ENCODE measurements at places on chromosomes 16 and 17.

- peak; percentile 87 for DNase-seq
Measured at GRCh38 chr16:89256651-89257254, 39.2 kb downstream of the ZNF778 start.

DNA sequence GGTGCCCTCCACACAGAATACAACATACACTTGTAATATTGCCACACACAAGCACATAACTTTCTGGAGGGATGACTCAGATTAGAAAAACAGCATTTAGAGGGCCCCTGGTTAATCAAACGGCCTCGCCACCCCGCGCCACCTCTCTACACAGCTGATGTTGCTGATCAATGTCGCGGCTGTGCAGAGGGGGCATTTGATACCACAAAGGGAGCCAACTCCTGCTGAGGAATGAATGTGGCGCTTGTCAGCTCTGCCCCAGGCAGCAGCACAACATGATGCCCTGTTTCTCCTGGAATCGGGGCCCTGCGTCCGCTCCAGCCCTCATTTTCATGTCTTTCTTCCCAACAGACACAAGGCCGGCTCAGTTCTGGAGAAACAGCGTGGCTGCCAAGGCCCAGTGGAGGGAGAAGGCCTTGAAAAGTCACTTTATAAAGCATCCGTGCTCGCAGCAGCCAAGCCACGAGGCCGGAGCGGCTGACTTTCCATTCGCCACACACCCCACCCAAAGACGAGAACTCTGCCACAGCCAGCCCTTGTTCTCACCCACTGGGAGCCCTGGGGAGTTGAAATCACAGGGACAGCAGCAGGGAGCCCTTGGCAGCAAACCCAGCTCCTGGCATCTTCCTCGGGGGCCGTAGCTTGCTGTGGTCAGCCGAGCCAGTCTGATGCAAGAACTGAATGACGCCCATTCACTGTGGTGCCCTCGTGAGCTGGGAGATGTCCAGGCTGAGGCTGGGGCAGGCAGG lies 65.6 kb downstream of the XYLT1 start:
- no peak for DNase-seq

GRCh38 chr16:14585287-14585686 lies 44.8 kb downstream of the PARN start:
- DNase-seq: no peak

- no peak for DNase-seq
Measured at GRCh38 chr16:52265446-52265861, 281.5 kb downstream of the TOX3 start.

DNA sequence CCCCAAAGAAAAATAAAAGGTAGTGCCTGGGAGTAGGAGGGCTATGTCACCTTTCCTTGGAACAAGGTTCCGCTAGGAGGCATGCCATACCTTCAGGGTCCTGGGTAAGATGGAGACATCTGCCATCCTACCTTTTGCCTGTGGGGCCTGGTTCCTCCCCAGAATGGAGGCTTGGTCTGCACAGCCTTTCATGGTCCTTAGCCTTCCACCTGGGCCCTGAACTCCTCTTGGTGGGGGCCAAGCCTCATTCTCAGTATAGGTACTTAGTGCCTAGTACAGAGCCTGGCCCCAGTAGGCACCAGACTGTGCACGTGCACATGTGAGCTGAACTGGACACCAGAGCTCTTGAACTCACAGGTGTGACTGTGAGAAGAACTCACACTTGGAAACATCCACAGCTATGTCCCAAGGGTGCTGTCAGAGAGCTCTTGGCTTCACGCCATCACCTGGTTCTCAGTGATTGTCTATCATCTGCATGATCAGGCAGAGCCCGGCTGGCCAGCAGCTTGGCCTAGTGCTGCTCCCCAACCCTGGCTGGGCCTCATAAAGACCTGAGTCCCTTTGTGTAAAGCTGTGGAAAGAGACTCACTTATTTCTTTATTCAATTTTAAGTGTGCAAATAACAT lies 143.2 kb downstream of the SOCS1 start:
- no peak for DNase-seq

- no peak for DNase-seq
Measured at GRCh38 chr16:70522216-70523075, 908 bp downstream of the COG4 start.

- no peak for DNase-seq
Measured at GRCh38 chr17:75059369-75060345, 12.6 kb downstream of the KCTD2 start.

DNA sequence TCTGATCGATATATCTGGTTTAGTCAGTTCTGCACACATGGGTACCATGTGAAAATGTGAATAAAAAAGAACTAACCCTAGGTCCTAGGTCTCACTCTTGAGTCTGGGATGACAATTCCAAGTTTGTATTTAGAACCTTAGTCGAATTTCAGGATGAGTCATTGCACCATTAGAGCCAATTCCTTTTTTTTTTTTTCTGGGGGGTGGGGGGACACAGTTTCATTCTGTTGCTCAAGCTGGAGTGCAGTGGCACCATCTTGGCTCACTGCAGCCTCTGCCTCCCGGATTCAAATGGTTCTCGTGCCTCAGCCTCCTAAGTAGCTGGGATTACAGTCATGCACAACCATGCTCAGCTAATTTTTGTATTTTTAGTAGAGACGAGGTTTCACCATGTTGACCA lies 41.6 kb downstream of the SPAG9 start:
- no peak for DNase-seq

DNA sequence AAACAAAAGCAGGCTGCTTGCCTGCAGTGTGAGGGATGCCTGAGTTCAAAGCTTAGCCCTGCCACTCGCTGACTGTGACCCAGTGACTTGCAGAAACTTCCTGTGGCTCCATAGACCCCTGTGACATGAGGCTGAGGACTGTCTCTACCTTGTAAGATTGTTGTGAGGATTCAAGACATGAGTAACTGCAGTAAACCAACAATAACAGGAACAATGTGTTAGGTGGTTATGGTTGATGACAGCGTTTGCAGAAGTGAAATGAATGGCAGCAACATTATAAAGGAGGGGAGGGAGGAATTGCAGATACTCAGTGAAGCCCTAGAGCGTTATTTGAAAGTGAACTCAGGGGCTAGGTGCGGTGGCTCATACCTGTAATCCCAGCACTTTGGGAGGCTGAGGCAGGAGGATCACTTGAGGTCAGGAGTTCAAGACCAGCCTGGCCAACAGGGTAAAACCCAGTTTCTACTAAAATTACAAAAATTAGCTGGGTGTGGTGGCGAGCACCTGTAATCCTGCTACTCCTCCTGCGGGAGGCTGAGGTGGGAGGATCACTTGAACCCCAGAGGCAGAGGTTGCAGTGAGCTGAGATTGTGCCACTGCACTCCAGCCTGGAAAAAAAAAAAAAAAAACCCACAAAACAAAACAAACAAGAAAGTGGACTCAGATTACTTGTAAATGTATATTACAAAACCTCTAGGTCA lies 33.5 kb upstream of the EMP2 start:
- DNase-seq: no peak

- DNase-seq: no peak
Measured at GRCh38 chr17:61849674-61850073, 13.7 kb downstream of the BRIP1 start.

DNA sequence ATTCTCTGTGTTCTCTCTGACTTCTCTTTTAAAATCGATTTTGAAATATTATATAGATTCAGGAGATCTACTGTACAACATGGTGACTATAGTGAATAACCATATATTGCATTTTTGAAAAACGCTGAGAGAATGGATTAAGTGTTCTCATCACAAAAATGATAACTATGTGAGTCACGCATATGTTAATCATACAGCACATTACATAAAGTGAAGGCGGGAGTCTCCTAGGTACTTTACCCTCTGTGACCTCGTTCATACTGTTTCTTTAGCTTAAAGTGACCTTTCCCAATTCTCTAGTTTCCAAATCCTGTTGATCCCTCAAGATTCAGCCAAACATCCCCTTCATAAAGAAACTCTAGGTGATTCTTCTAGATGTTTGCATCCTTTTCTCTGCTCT lies 3.1 kb upstream of the KRTAP3-2 start:
- DNase-seq: no peak

GRCh38 chr17:74080656-74081582 lies 122.6 kb upstream of the RPL38 start:
- DNase-seq: no peak

DNA sequence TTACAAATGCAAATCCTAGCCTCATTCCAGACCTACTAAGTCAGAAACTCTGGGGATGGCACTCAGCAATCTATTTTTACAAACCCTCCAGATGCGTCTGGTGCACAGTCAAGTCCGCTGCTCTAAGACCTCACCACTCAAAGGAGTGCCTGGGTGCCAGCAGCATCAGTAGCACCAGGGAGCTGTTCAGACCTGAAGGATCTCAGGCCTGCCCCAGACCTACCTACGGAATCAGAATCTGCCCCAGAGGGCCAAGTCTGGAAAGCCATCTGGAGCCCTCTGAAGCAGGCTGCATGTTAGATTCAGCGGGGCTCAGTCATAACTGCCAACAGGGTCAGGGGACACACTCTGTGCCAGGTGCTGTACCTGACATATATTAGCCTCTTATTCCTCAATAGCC lies 17.6 kb downstream of the MEOX1 start:
- no peak for DNase-seq

DNA sequence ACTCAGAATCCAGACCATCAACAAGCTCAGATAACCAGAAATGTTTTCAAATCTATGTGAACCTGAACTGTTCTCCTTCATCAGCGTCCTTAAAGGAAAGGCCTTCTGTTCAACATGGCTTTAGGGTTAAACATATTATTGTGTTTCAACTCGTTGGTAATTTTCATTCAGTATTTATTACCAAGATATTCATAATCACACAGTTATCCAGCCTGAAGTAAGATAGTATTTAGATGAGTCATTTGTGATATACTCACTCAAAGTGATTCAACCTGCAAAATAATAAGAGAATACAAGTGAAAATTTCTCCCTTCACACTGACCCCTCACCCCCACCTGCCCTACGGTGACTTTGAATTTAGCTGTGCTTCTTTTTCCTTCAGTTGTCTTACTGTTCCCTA lies 3.0 kb downstream of the CYLD start:
- DNase-seq: no peak

GRCh38 chr17:6823011-6823442 lies 8.5 kb downstream of the TEKT1 start:
- DNase-seq: no peak

DNA sequence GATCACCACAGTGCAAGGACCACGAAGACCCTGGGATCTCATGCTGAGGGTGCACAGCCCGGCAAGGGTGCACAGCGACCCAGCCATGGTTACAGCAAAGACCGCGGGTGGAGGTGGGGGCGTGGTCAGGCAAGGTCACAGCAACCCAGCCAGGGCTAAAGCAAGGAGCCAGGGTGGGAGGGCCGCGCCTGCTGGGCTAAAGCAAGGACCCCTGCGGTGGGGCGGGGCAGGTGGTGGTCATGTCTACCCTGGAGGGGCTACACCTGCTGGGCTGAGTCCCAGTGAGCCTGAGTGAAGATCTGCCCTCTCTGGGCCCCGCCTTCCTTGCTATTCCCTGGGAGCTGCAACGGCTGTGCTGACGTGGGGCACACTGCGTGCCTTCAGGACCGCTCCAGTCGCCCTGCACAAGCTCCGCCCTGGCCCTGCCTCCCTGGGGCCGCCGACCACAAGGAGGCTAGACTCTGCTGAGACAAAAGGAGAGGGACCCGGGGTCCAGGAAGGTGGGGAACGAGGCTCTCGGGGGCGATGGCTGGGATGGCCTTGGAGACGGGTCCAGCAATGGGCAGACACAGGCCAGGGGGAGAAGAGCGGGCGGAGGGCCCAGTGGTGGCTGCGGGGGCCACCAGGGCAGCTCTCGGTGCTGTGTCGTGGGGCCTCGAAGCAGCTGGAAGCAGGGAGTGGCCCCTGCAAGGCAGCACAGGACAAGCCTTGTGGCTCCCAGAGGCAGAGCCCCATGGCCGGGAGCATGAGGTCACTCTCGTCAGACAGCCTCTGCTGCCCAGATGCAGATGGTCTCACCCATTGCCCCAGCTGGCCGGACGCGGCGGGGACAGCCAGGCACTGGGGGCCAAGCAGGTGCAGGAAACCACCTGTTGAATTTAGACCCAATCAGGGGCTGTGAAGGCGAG lies 52.8 kb downstream of the CBFA2T3 start:
- DNase-seq: no peak

- DNase-seq: no peak
Measured at GRCh38 chr16:5560084-5560483, 462.5 kb upstream of the EEF2KMT start.

DNA sequence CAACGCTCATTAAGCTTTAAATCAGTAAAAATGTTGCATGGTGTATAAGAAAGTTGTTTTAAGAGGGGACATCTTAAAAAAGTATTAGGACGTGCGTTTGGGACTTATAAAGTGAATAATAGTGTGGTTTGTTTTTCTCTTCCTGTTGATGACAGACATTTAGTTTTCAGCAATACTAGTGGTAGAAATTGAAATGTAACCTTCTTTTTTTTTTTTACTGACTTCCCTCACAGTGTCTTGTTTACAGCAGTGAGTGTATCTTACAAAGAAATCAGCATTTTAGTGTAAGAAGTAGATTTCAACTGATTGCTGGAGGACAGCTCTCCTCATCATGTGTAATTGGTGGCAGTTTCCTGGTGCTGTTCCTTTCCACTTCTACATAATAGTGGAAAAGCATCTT lies 39.6 kb downstream of the CYLD start:
- no peak for DNase-seq

- no peak for DNase-seq
Measured at GRCh38 chr16:30113711-30114333, 485 bp upstream of the GDPD3 start.

GRCh38 chr17:35543856-35544255 lies 6.4 kb upstream of the SLFN12L start:
- no peak for DNase-seq

- DNase-seq: peak; percentile 69
Measured at GRCh38 chr17:78358538-78359320, 1.1 kb downstream of the SOCS3 start.

DNA sequence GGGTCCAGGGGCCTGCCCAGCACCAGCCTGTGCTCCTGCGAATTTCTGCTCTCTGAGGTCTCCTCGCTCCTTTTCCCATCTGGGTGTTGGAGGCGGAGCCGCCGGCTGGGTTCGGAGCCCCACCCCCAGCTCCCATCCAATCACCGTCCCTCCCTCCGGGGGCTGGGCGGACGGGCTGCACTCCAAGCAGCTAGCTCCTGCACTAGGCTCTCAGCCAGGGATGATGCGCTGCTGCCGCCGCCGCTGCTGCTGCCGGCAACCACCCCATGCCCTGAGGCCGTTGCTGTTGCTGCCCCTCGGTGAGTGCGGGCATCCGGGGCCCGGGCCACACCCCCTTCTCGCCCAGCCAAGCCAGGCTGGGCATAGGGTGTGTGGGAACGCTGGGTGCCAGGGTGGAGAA lies at the start of gene NRN1L:
Gene NRN1L (plus strand): TSS at position 202 of the 400 bp plus-strand sequence. CDS start 19 bp downstream, at position 221.
- no peak for DNase-seq

GRCh38 chr17:74938194-74938950 lies 2.7 kb downstream of the OTOP3 start:
- DNase-seq: no peak

- peak; percentile 49 for DNase-seq
Measured at GRCh38 chr17:39002991-39003715, 36.0 kb upstream of the FBXO47 start.

- DNase-seq: no peak
Measured at GRCh38 chr17:12736526-12736925, 52.8 kb upstream of the ARHGAP44 start.

All from activated T-cell treated with anti-CD3 and anti-CD28 coated beads, Interleukin-2, amount 50 U/mL, for 48 hours (primary cell).